ENCODE measurements at places on chromosomes 5 and 9.

DNA sequence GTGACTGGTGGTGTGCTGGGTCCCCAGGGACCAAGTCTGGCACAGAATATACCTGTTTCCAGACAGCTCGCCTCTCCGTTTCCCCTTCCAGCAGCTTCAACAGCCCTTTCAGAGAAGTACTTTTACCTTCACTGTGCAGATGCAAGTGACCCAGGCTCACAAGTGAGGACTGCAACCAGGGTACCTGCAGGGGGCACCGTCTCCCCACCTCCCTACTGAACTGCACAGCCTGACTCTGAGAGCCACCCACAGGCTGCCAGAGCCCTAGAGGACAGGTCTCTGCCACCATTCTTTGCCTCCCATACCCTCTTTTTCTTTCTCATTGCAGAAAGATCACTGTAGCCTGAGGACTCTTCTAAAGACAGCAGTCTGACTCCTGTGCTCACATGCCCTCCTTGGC is 15.4 kb downstream of the IL9 start:
- DNase-seq = no peak

- DNase-seq = no peak
Measured at GRCh38 chr5:6424110-6424659, 24.5 kb upstream of the UBE2QL1 start.

GRCh38 chr9:95820074-95820473 is 55.4 kb upstream of the ERCC6L2 start:
- DNase-seq = no peak

- DNase-seq = no peak
Measured at GRCh38 chr5:6667648-6668047, 34.4 kb downstream of the SRD5A1 start.

DNA sequence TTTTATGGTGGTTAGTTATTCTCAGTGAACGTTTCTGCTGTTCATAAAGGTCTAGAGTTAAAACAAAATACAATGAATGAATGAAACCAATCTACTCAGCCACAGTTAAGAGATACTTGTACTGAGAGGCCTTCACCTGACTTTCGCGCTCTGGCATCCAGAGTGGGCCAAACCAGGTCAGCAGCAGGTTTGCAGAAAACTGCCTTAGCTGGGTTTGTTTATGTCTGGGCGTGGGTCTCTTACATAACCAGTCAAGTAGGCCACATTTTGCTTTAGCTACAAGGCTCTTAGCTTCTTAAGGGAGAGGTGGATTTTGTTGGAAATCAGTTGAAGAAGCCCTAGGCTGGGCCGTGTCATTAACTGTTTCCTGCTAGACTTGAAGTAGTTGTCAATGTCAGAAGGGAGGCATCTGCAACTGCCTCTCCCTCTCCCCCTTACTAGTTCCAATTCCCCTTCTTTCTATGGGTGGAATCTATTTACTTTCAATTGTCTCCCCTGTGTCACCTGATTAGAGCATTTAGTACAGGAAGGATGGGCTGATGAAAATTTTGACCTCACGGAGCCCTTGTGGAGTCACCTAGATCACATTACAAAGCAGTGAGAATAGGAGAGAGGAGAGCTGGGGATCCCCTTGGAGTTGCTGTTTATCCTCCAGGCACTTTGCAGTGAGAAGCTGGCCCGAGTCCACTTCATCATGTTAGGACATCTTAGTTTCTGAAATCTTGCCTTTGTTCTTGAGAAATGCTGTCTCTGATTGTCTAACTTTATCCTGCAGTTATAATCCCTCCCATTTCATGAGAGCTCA is 200.5 kb downstream of the ARHGEF28 start:
- DNase-seq = no peak

- no peak for DNase-seq
Measured at GRCh38 chr9:6302417-6302816, 25.8 kb upstream of the TPD52L3 start.

- no peak for DNase-seq
Measured at GRCh38 chr5:11579351-11579750, 324.9 kb downstream of the CTNND2 start.

- DNase-seq = no peak
Measured at GRCh38 chr5:115795700-115796099, 20.8 kb downstream of the CDO1 start.

GRCh38 chr9:108831496-108832178 is 24.1 kb downstream of the ACTL7B start:
- no peak for DNase-seq

DNA sequence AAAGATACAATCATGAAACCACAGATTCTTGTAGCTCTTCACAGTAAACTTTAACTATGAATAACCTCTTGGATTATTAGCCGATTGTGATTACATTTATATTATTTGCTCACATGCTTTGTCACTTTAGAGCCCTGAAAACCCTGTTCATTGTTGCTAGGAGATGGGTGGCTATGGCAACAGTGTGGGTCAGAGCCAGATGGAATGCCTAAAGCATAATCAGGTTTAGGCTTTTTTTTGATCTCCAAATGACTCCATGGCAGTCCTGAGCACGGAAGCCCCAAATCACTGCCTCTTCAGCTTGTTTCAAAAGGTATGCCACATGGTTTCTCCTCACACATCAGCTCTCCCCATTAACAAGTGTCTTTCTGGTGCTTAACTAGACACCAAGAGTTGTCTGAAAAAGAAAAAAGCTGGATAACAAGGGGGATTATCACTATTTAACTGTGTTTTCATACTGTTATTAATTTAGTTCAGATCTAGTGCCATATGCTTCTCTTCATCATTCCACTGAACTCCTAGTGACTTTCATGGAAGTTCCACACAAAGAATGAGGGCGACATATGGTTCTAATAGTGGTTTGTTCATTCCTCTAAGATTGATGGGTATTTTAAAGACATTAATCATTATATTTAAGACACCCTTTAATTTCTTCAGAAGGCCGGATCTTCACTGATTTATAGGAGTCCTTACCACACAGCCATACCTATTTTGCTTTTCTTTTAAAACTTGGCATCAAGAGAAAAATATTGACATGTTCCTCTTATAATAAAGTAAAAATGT is 88.8 kb upstream of the PAM start:
- DNase-seq = no peak

DNA sequence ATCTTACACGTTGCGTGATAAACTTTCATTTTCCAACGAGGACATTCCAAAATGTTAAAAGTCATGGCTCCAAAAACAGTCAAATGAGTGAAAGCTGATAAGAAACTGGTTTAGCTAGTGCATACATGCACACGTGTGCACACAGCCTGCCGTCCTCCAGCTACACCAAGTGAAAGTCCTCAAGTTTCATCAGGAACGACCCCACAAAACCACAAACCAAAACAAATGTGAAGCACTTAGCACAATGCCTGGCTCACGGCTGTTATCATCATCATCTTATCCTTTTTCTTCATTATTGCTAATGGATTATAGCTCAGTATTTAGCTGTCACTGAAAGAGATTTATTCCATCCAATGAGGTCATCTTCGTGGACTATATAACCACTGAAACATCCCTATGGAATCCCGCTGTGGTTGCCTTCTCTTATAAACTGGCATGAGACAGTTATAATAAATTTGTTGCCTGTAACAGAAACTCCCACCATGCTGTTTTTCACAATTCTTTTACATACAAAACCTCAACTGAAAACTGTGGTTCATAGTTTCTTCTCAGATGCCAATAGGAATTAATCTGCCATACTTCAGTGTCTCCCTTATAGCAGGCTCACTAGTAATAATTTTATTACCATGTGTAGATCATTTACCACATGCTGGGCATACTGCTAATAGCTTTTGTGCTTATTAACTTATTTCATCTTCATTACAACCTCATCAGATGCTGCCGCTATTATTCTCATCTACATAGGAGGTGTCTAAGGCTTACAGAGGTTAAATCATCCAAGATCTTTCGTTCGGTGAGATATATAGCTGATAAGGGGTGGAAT is 56.1 kb downstream of the SAXO1 start:
- no peak for DNase-seq

DNA sequence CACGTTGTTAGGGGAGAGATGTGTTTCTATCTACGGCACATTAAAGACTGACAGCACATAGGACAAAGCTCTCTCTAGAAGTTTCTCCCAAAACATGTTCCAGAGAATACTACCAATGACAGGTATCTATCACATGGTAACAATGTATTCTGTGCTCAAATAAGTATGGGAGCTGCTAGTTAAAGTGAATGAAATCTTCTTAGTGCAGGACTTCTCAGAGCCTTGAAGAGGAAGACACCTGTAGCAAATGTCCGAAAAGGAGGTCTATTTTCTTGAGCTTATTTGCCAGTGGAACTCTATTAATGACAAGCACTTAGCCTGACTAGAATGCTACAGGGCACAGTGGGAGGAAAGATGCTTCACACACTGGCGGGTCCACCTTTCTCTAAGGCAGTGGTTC is 137.4 kb downstream of the ENTREP1 start:
- DNase-seq = no peak

DNA sequence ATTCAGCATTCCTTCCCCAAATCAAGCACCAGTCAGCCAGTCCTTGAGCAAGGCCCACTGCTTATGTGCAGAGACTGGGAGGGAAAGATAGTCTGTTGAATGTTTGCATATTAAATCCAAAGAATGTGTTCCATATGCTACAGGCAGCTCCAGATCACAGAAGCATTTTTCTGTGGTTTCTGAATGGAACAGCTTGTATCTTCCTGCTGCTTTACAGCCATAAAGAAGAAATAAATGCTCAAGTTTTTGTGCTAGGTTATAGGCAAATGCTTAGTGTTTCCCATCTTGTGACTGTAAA is 310.3 kb downstream of the TRIM36 start:
- DNase-seq = no peak

DNA sequence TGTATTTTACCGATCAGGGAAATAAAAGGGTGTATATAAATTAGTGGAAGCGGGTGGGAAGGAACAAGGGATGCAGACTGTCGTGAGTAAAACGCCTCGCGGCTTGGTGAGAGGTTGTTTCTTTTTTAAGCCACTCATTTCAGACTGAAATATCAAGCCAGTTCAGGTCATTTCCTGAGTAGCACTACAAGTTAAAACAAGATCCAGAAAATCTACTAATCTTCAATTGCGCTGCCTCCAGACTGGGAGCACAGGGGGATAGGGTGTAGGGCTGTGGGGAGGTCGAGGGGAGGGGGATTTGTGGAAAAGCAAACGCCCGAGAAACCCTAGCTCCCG is 140.8 kb downstream of the TSSK1B start:
- no peak for DNase-seq

DNA sequence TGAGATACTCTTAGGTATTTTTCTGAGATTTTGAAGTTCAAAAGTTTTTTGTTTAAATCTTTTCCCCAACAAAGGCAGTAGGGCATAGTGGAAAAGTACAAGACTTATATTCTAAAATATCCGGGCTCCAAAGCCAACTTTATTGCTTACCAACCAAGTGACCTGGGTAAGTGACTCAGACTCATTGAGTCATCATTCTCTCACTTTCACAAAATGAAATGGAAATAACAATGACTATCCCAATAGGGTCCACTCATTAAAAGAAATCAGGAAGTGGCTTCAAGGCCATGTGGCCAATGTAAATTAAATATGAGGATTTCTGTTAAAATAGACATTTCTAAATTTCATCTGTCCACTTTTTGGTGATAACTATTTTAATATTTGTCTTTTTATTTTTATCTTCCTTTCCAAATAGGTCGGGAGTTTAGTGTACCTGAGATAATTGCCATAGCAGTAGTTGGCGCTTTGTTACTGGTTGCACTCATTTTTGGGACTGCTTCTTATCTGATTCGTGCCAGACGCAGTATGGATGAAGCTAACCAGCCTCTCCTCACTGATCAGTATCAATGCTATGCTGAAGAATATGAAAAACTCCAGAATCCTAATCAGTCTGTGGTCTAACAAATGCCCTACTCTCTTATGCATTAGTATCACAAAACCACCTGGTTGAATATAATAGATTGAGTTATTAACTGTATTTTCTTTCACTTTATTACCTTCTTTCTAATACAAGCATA is 15.5 kb downstream of the TYRP1 start:
- no peak for DNase-seq
